ENCODE measurements at places on chromosomes 6 and 20.

- no peak for DNase-seq
Observed at GRCh38 chr20:51540580-51540979, 1.9 kb downstream of the NFATC2 start.

GRCh38 chr6:16295471-16295870 lies 57.1 kb downstream of the GMPR start:
- DNase-seq: no peak

DNA sequence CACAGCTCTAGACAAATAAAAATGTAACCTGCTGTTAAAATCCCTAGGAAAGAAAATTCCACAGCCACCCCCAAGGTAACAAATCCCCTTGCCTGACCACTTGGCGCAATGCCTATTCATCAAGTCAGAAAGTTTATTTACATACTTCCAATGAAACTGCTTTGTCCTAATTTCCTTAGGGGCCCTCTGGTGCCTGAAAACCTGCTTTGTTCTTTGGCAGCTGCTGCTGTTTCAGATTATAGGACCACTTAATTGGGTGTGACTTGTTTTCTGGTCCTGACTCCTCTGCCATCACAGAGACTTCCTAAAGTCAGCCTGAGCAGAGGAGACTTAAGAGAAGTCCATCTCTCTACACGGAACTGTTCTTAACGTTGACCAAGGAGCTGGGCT lies 323.6 kb downstream of the UBE3D start:
- DNase-seq: no peak

DNA sequence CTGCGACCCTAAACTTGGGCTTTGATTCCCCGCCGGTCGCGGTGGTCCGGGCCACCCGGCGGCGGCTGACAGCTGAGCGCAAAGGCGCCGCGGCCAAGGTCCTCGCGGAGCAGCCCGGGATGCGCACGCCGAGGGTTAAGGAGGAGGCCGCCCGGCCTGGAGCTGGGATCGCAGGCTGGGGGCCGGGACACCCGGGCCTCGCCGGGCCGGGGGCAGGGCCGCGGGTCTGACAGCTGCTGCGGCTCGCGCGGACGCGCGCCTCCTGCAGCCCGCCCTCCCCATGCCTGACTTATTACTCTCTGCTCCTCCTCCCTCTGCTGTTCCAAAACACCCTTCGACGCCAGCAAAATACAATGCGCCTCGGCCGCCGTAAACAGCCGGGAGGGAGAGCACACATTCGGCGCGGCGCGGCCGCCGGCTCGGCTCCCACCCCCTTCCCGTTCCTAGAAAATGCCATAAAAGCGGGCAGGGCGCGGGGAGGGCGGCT lies 746 bp downstream of the BACH2 start:
- no peak for DNase-seq

DNA sequence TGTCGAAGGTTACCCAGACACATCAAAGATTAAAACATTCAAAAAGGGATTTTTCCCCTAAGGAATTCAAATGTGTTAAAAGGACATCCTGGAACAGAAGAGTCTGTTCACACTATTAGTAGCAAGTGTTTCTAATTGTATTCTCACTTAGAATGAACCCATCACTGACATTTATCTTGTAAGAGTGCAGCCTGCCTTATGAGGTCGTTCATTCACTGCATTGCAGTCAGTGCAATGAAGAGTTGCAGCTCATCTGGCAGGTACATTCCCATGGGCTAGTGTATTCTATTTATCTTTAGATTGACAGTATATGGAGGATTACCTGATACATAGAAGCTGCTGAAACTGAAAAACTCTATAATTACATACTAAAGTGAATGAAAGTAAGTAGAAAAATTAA lies 36.5 kb downstream of the PHACTR1 start:
- no peak for DNase-seq

DNA sequence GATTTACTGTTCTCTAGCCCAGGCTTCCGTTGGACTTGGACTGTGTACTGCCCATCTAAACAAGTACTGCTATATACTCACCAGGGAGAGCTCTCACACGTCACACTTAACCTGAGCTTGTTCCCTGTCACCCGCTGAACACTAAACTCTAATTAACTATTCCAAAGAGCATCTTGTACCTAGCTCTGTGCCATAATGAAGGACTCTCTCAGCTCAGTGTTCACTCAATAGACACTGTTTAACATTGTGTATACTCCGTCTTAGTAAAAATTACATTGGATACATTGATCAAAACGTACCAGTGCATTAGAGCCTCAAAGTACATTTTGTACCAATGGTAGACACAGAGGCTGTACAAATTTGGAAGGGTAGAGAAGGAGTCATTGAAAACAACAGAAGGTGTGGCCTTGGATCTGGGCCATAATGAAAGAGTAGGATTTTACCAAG lies 55.4 kb upstream of the EPHA7 start:
- peak; percentile 35 for DNase-seq

DNA sequence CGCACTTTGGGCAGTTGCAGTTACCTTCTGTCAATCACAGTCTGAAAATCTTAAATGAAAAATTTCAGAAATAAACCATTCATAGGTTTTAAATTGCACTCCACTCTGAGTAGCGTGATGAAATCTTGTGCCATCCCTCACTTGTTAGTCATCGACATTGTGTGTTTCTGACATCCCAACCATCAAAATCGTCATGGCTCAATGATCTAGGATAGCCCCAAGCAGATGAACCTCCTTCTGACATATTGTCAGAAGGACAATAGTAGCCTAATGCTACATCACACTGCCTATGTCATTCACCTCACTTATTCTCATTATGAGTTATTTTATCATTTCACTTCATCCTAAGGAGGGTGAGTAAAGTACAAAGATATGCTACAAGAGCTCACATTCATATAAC lies 284.8 kb downstream of the PTPRK start:
- DNase-seq: no peak

GRCh38 chr6:119224095-119224701 lies 125.4 kb downstream of the MAN1A1 start:
- DNase-seq: no peak

DNA sequence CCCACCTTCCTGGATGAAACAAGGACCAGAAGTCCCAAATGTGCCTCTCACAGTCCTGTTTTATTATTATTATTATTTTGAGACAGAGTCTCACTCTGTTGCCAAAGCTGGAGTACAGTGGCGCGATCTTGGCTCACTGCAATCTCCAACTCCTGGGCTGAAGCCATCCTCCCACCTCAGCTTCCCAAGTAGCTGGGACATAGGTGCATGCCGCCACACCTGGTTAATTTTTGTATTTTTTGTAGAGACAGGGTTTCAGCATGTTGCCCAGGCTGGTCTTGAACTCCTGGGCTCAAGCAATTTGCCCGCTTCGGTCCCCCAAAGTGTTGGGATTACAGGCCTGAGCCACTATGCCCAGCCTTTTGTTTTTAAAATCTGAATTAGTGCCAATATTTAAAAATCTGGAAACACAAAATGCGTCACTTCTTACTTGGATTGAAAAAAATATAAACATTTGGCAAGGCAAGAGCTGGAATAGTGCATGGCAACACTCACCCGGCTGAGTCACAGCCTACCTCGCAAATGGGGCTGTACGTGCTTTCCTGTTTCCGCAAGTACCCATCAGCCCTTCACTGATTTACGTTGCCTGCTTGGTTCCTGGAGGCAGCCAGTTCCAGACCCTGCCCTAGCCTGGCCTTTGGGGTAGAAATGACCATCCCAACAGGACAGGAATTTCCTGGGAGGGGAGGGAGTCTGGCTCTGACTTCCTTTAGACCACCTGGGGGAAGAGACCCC lies 6.3 kb downstream of the SDCBP2 start:
- no peak for DNase-seq
